ENCODE measurements at places on chromosomes 5 and 9.
A peak's percentile ranks its signal among the peaks of the same experiment; 100 is the strongest.

- DNase-seq, result peak; percentile 81
These were observed 133.3 kb downstream of the FAM174A start for GRCh38 chr5:100668511-100668910.

DNA sequence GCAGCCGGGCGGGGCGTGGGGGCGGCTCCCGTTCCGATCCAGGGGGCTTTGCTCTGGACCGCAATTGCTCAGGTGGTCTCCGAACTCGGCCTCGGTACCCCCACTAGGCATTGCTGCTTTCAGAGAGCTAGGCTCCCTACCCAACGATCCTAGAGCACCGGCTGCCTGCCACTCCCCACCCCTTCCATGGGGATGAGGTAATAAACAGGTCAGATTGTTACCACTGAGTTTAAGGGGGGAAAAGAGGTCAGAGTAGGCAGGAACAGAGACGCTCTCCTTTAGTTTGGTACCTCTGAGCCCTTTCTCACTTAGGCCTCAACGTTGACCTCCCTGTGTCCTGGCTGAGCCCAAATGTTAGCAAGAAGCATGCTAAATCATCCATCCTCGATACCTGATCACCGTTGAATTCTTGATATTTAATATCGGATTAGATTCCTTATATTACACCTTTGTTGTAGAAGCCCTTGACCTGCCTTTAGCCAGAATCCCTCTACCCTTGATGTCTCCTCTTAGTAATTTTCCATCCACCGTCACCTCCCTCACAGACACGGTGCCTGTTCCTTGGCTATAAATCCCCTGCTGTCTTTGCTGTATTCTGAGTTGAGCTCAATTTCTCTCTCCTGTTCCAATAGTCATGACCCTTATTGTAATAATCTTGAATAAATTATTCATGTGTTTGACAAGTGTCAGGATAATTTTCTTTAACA lies 588 bp upstream of the PLPP1 start:
- no peak for DNase-seq

- DNase-seq, result no peak
These were observed 240.3 kb downstream of the ARRDC3 start for GRCh38 chr5:91142819-91143218.

GRCh38 chr5:121257621-121258020 lies 594.1 kb upstream of the FTMT start:
- DNase-seq, result no peak

- no peak for DNase-seq
These were observed 31.3 kb downstream of the FYB1 start for GRCh38 chr5:39187831-39188731.

DNA sequence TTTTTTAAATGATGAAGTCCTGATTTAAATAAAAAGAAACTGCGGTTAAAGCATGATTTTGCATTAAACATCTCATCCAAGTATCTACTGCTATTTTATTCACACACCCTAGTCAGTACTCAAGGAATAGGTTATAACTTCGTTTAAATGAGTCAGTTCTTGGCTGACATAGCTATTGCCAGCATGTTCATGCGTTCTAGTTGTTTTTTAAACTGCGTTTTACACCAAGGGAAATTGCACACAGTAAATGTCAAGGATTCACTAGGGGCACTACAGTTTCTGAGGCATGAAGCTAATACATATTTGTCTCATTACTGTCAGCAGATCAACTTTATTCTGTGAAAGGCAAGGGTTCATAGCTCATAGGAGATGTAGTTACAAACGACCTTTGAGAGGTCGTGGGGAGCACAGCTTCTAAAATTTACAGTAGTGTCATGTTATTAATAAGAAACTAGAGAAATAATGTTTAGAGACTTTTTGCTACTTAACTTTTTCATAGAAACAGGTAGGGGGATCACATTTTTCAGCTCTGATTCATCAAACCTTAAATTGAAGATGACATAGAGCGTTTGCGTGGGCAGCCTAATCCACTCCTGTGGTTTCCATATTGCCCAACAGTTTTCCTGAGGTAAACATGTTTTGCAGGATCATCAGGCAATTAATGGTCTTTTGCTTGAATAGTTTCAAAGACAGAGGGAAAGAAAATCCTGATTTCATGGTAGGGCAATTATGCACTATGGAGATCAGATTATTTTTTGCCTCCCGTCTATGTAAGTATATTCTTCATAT lies 2222.7 kb upstream of the WWC1 start:
- peak; percentile 1 for DNase-seq

GRCh38 chr5:102823441-102823874 lies 68.4 kb downstream of the PAM start:
- peak; percentile 69 for DNase-seq

DNA sequence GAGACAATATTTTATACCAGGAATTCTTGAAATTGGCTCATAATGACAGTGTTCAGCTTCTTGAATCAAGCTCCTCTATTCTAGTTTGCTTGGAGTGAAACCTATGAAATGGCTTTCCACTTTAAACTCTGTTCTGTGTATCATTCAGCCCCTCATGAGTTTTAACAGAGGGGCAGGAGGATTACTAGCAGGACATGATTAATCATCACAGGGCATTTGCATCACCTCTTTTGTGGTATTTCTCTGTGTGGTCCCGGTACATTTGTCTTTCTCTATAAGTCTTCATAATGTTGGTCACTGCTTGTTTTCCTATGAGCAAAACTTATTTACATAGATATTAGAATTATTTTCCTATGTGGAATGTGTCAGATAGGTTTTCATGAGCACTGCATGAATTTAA lies 21.2 kb downstream of the CAST start:
- peak; percentile 40 for DNase-seq

- DNase-seq, result no peak
These were observed 28.4 kb downstream of the MCTP1 start for GRCh38 chr5:95256446-95256845.

- DNase-seq, result no peak
These were observed 74.6 kb upstream of the ORM1 start for GRCh38 chr9:114248299-114248707.

DNA sequence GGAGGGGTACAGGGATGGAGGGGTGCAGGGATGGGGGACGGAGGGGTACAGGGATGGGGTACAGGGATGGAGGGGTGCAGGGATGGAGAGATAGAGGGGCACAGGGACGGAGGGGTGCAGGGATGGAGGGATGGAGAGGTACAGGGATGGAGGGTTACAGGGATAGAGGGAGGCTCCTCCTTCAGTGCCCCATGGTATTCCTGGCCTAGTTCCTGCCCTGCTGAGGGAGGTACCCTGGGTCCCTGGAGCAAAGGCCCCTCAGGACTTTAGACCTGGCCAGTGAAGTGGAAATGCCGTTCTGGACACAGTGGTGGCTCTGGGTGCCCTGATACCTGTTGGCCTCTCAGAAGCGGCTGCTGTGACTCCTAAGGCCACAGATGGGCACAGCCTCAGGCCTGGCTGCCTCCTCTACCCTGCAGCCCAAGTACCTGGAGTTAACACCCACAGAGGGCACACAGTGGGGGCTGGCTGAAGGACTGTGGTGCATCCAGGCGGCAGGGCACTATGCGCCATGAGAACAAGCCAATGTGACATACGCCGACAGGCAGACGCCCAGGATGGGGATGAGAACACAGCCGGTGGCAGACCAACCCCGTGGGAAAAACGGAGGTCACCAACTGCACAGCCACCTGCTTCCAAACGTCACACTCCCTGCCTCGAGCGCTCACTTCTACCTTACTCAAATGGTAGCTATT lies 8.4 kb downstream of the PTGES2 start:
- DNase-seq, result no peak

GRCh38 chr5:40385544-40385943 lies 294.2 kb upstream of the PTGER4 start:
- peak; percentile 46 for DNase-seq

- DNase-seq, result no peak
These were observed 98.2 kb downstream of the USP20 start for GRCh38 chr9:129933185-129934040.

GRCh38 chr5:78889369-78890140 lies 95.6 kb downstream of the ARSB start:
- DNase-seq, result peak; percentile 37

DNA sequence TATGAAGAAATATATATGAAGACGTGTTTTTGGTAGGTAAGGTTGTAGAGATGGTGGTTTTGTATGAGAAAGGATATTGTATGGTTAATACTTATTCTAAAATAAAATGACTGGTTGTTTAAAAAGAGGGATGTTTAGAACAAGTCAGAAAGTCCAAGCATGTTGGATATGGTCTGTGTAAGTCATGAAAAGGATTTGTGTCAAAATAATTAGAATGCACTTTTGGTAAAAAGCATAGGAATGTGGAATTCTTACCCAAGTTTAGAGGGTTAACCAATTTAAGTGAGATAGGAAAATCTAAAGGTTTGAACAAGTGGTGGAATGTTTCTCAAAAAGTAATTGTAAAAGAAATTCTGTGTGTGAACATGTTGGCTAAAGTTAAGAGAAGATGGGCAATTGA lies 1556.5 kb upstream of the C9orf72 start:
- DNase-seq, result no peak

DNA sequence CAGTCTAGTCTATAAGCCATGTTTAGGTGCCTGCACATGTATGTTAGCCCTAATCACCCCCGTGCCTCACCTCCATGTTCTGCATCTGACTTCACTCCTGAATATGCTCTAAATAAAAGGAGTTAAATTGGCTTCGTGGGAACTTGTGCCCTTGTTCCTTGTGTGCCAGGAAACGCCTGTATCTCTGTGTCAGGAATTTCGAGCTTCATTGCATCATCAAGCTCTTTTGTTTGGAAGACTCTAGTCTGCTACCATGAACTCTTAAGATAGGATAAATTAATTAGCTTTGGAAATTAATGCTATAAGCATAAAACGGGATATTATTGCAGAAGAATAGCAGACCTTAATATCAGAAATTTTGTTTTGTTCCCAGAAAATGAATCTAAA lies 99.2 kb downstream of the ADCY2 start:
- DNase-seq, result no peak

- DNase-seq, result no peak
These were observed 271.1 kb upstream of the KLF4 start for GRCh38 chr9:107760469-107761242.

- no peak for DNase-seq
These were observed 267.7 kb upstream of the SMARCA2 start for GRCh38 chr9:1747417-1747967.

- DNase-seq, result no peak
These were observed 204.0 kb downstream of the DAB2IP start for GRCh38 chr9:121855476-121855875.

DNA sequence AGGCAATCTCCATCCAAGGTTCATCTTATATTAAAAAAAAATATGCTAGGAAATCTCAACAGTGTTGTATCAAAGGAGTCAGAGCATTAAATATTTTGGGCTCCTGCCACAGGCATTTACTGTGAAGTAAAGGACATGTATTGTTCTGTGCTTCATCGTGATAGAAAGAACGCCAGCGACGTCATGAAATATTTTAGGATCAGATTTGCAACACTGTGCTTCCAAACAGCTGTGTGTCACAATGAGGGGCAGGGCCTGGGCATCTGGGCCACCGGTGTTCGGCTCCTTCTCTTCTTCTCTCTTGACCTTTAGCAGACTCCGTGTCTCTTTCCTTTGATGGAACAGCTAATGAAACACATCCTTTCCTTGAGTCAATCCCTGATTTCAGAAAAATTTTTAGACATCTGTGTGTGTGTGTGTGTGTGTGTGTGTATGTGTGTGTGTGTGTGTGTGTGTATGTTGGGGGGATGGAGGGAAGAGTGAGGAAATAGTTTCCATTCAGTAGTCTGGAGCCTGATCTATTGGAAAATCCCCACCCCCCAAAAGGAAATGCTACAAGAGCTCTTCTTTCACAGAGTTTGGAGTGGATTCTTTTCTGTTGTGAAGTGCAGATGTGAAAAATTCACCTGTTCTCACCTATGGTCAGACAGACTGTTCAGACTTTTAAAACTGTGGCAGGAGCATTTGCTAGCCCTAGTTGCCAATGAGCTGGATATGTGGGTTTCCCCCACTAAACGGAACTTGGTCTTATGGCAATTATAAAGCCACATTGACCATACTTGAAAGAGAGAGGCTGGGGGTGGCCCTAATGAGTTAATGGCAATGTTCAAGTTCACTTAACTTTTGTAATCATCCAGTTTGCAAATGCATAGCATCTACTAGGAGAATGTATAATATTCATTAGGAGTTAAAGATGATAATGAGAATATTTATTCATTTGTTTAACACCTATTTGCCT lies 18.1 kb upstream of the TNC start:
- no peak for DNase-seq

GRCh38 chr9:2281031-2281802 lies 266.1 kb downstream of the SMARCA2 start:
- DNase-seq, result peak; percentile 51

GRCh38 chr5:159309689-159310433 lies 20.4 kb downstream of the IL12B start:
- no peak for DNase-seq

DNA sequence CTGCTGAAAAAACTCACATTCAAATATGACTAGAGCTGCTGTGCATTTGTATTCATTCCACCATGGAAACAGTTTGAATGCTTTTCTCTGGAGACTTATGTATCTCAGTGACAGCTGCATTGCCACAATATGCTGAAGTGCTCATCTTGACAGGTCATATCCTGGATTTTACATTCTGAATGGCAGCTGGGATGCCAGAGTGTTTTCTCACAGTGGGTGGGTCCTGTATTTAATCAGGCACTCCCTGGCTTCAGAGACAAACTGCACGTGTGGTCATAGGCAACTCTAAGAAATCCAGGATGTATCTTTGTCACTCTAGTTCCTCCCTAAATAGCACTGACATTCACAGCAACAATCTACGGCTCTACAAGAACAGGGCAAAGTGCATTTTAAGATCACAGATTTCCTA lies 75.6 kb downstream of the ST8SIA4 start:
- DNase-seq, result peak; percentile 4

GRCh38 chr5:172162323-172162986 lies 25.6 kb downstream of the STK10 start:
- DNase-seq, result peak; percentile 49

DNA sequence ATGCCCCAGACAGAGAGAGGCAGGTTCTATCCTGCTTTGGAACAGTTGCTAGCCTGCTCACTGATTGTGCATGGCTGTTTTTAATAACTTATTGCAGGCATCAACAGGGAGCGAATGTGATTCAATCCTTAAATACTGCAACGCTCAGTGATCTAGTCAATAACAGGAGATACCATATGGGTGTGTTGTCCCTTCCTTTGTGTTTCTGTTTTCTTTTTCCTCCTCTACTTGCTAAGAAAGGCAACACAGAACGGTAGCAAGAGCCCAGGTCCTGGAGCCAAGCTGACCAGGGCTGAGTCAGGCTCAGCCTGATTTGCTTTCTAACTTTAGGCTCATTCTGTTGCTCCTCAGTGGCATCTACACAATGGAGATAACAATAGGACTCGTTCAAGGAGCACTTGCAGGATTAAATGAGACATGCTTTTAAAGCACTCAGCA lies 98.6 kb upstream of the EQTN start:
- no peak for DNase-seq

DNA sequence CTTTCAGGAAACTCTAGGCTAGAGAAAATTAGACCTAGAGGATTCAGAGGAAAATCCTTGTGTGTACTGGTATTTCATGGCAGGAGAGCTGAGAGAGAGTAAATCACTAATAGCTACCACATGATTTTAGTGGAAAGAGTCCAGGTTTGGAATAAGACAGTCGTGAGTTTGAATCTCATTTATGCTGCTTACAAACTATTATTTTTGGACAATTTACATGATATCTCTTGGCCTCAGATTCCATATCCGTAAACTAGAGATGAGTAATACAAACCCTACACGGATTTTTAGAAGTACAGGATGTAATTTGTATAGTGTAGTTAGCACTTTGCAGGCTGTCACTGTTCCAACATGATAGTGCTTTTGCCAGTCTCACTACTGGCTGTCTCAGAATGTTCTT lies 2.7 kb downstream of the IL31RA start:
- peak; percentile 40 for DNase-seq
